Activated T-cell treated with anti-CD3 and anti-CD28 coated beads, Interleukin-2, amount 50 U/mL, for 4 hours (primary cell): ENCODE measurements at places on chromosomes 1 and 21. TPM values are rescaled to one million over a fixed set of nuclear protein-coding genes. Genes with fewer than 3 reads are reported as not detected.

Gene LRRC3
- 0.35 TPM for total RNA-seq

Gene ANKRD34A
- 8.7 TPM for total RNA-seq

DNA sequence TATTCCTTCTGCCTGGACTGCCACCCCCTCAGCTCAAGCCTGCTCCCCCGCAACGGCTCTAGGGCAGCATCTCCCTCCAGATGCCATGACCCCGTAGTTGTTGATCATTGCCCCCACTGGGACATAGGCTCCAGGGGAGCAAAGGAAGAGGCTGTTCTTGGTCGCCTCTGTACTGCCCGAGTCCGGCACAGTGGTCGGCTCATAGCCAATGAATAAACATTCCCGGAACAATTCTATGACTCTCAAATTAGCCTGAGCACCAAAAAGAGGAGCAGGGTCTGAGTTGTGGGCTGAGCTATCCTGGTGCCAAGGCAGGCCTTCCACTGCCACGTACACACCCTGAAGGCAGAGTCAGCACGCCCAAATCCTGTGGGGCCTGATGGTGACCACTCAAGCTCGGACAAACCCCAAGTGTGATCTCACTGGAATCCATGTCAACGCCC lies 33.1 kb downstream of the CAPZB start:
- no peak for DNase-seq

DNA sequence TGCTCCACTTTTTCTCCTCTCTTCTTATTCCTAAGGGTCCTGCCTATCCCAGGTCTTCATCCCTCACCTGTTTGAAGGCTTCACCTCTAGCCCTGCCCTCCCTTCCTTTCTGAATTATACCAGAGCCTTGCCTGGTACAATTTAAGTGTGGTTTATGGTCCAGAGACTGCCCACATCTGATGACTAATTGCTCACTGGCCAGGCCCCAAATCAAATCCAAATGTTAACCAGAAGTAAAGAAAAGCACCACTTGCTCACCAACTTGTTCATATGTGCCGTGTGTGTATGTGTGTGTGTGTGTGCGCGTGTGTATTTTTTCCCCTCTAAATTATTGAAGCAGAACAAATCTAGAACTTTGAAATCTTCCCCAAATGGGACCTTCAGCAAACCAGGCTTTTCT lies 26.4 kb downstream of the MYOM3 start:
- no peak for DNase-seq

Gene SYCP1
- not detected for total RNA-seq

- no peak for DNase-seq
These were observed 1609.6 kb upstream of the B3GALT2 start for GRCh38 chr1:194795917-194796593.

GRCh38 chr21:36325373-36326010 lies 5.5 kb downstream of the MORC3 start:
- no peak for DNase-seq

DNA sequence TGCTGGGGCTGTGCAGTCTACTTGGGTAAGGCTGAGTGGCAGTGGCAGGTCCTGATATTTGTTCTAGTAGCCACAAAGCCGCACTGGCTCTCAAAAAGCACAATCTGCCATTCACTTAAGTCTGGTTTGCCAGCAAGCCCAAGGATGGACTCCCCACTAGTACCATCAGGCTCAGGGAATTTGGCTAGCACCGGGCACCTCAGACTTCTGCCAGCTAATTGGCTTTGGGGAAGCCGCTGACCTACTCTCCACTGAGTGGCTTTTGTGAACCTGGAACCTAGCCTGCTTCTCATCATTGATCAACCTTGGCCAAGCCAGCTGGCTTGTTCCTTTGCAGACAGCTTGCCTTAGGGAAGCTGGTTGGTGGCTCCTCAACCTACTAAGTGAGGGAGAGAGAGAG lies 83.1 kb downstream of the ESRRG start:
- DNase-seq, result no peak

DNA sequence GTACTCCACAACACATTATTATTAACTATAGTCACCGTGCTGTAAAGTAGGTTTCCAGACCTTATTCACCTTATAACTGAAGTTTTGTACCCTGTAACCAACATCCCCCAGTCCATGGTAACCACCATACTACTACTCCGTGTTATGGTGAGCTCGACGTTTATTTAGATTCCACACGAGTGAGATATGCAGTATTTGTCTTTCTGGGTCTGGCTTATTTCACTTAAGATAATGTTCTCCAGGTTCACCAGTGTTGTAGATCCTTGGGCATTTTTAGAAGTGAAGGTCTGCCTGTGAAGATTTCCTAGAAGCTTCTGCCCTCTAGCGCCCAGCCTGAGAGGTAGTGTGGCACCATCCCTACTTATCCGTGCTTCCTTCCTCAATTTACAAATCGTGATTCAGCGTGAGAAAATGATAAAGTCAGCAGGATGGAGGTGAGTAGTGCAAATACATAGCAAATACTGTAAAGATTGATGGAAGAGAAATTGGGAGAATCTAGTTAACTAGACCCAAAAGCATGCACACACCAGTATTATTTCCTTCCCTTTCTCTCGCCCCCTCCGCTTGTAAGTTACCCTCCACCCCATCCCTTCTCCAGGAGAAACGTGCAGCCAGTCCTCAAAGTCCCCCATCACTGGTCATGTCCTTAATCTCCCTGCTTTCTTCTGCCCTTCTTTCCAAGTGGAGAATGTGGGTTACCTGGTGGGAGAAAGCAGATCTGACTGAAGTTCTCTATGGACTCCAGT lies 36.0 kb upstream of the DISC1 start:
- peak; percentile 14 for DNase-seq

Gene CDC14A
- total RNA-seq, result 9.5 TPM

DNA sequence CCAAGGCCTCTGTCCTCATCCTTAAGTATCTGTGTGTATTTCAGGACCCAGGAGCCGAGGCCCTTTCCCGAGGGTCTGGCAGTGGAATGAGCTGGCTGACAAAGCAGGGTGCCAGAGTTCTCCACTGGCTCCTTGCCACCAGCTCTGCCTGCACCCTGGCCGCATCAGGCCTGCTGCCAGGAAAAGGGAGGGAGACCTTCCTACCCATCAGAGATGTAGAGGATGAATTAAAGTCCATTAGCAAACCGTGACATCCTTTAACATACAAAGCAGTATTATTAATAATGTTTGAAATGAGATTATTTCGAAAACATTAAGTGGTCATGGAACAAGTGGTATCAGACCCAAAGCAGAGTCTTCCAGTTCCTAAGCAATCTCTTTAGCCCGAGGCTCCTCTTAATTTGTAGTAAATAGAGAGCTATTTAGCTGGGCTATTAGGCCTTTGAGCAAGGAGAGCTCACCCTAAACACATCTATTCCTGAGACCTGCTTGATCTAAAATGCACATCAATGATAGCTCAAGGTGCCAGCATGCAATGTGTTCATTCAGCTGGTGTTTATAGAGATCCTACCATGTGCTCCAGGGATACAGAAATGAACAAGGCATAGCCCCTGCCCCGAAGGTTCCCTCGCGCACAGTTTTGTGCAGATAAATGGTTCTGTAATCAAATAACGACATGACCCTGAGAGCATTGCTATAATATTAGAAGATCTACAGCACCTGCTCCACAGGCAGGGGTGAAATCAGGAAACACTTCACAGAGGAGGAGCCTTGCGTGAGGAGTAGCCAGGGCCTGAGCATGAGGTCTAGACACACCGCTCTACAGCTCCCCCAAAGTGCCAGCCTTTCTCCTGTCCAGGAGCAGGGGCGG lies 44.0 kb downstream of the FAM163A start:
- no peak for DNase-seq

DNA sequence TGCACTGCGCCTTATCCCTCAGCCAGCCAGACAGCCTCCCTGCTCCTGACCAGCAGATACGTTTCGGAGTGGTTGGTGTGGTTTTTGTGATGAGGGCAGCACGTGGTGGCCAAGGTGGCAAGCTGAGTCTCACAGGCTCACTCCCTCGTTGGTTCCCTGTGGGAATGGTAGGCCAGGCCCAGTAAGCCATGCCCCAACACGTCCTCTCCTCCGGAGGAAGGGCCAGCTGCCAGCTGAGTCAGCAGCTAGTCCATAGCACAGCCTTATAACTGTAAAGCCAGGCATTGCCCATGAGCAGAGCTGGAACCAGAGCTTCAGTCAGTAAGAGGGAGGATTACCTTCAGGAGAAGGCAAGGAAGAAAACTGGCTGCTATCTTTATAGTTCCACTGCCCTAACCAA lies 29.5 kb downstream of the SZRD1 start:
- DNase-seq, result no peak

DNA sequence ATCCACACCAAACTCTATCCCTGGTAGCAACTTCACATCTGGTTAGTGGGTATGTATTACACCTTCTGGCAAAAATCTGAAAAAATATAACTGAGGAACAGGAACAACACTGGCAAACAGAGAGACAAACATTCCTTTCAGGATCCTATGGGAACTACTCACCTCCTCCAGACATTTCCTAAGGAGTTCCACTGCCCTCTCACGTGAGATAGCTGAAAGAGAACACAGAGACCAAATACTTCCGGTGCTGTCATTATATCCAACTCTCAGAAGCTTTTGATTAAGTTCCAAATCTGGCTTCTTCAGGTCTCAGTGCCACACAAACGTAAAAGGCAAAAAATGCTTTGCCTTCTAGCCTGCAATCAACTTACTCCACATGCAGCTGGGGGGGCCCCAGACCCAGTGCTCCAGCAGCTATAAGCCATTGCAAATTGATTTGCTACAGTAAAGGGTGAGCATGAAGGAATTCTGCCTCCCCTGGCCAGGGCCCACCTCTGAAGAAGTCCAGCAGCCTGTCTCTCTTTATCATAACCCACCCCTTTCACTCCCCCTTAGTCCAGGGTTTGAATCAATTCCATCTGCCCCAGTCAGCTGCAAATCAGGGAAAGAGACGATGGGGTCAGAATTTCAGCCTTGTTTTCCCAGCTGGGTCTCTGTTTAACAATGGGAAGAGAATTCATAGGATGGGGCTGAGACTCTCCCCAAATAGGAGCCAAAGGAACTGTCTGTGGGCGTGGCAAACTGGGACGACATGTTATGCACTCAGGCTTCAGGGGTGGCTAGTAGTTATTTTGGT lies 32.2 kb downstream of the TFAP2E start:
- DNase-seq, result no peak

DNA sequence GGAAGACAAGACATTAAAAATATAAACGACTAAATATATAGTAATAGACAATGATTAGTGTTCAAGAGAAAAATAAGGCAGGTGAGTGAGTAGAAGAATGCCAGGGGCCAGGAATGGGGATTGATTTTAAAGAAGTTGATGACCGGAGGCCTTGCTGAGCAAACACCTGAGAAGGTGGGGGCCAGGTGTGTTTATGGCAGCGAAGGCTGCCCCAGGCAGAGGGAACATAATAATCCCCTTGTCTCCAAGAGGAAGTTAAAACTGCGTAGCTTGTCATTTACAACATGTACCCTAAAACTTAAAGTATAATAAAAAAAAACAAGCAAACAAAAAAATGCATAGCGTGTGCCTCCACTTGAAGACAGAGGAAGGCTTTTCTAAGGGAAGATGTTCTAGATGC lies 220.3 kb downstream of the URB2 start:
- DNase-seq, result no peak

DNA sequence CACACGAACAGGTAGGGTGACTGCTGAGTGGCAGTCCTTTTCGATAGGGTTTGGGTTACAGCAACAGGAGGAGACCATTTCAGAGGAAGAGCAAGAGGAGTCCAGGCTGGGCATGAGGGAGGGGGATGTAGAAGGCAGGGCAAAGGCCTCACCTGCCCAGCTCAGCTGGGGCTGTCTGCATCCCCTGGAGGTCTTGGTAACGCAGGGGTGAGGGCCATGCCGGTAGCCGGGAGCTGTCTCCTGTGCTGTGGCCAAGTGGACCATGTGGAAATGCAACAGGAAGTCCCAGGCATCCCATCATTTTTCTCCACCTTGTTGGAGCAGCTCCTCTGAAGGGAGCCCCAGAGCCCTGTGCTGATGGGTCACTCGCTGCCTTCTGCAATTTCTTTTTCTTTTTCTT lies 105.4 kb upstream of the C1orf174 start:
- DNase-seq, result no peak

Gene RCOR3
- total RNA-seq, result 25.5 TPM

DNA sequence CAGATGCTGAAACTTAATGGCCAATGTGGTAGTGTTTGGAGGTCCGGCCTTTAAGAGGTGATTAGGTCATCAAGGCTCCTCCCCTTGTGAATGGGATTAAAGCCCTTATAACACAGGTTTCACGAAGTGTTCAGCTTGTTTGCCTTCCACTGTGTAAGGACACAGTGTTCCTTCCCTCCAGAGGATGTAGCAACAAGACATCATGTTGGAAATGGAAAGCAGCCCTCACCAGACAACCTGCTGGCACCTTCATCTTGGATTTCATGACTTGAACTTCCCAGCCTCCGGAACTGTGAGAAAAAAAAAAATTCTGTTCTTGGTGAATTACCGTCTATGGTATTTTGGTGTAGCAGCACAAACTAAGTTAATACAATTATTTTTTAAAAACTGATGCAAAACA lies 613.8 kb downstream of the KIF26B start:
- DNase-seq, result no peak

DNA sequence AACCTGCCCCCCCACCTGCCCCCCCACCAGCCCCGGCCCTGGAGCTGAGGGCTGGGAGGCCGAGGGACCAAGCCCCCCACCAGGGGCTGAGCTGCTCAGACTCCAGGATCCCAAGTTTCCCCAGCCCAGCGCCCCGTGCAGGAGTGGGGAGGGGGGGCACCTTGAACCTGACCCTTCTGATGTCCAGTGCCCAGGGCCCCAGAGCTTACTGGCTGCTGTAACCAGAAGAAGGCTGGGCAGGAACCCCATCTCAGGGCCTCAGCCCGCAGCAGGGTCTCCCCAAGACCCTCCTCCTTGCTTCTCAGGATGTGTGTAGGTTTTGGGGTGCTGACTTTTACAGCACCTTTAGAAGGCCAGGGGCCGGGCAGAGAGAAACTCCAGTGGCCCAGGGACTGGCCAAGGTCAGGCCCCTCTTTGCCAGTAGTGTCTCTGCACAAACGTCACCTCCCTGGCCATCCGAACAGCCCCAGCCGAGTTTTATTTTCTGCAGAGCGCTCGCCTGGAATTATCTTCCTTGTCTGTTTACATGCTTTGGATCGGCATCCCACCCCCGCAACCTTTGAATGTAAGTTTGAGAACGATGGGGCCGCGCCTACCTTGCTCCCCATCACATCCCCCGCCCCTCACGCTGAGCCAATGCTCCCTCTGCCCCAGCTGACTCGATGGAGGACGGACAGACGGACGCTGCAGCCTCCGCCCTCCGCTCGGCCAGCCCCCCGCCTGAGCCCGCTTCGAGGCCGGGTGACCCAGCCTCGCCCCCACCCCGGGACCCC lies 70.1 kb upstream of the CASZ1 start:
- peak; percentile 29 for DNase-seq

GRCh38 chr1:227489572-227489971 lies 73.8 kb upstream of the ZNF678 start:
- no peak for DNase-seq

Gene GREM2
- total RNA-seq, result not detected

GRCh38 chr1:60746278-60746791 lies 336.0 kb upstream of the NFIA start:
- DNase-seq, result no peak
